Activated CD8-positive, alpha-beta memory T cell treated with anti-CD3 and anti-CD28 coated beads, Interleukin-2, amount 50 U/mL, for 48 hours (primary cell): ENCODE measurements at places on chromosomes 7 and 10.

GRCh38 chr10:7659560-7659959 is 7.2 kb downstream of the ITIH5 start:
- DNase-seq: no peak

- no peak for DNase-seq
Measured at GRCh38 chr7:156461881-156462665, 178.5 kb upstream of the RNF32 start.

GRCh38 chr10:49139028-49139845 is 5.4 kb upstream of the FAM170B start:
- no peak for DNase-seq

DNA sequence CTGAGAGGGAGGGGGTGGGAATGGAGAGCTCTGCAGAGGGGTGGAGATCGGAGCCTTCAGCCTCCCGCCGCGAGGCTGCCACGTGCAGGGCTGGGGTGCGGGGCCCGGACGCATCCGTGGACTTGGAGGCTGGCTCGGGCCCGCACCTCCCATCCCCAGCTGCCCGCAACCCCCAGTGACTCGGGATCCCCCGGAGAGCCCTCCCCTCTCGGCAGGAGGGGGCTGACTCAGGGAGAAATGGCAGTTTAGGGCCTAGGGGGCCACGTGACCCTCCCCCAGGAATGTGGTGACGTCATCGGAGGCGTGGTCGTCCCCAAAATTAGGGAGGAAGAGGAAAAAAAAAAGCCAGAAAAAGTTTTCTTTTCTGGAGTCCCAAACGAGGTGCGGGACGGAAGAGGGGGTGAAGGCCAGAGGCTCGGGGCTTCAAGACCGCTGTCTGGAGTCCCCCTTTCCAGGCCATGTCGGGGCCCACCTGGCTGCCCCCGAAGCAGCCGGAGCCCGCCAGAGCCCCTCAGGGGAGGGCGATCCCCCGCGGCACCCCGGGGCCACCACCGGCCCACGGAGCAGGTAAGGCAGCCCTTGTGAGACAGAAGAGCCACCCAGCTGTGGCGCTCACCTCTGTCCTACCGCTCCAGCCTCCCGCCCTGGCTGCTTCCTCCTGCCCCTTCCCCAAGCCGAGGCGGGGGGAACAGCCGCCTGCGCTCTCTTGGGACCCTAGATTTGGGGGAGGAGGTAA is at the start of gene TRIP6:
Gene TRIP6 (plus strand): TSS at position 348 of the 736 bp plus-strand sequence. CDS start 111 bp downstream, at position 459.
- DNase-seq: peak; percentile 85

DNA sequence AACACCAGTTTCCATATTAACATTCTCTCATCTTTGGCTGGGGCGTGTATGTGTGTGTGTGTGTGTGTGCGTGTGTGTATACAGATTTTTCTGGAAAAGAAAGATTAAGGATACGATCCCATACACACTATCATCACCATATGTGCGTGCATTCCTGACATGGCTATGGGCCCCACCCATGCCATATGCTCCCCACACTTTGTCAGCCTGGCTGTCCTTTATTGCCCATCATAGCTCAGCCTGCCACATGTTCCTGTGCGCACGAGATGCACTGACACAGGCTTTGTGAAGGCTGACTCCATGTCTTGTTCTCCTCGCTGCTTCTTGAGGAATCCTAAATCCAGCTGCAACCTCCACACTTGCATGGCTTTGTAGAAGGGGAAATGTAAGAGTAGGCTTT is 984.1 kb downstream of the LRMDA start:
- DNase-seq: no peak

GRCh38 chr10:944034-944831 is 12.7 kb upstream of the LARP4B start:
- peak; percentile 62 for DNase-seq

DNA sequence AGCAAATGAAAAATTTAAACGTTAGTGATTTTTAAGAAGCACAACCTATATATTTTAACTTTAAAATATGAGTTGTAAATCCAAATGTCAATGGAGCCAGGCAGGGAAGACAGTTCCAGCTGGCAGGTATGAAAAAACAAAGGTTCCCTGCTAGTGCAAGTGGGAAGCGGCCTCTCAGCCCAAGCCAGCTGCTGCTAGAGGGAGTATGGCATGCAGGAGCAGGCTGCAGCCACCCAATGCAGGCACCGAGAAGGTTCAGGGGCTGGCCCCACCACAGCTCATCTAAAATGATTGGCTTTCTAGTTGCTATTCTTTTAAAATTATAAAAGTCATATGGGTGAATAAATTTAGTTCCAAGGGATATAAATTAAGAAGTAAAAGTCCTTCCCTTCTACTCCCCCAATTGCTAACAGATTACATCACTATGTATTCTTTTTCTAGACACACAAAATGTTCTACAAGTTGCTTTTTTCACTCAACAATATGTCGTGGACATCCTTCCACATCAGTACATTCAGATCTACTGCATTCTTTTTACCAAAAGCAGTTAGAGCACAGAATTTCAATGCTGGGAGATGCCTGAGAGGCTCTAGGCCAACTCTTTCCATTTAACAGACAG is 69.3 kb downstream of the SGMS1 start:
- no peak for DNase-seq

DNA sequence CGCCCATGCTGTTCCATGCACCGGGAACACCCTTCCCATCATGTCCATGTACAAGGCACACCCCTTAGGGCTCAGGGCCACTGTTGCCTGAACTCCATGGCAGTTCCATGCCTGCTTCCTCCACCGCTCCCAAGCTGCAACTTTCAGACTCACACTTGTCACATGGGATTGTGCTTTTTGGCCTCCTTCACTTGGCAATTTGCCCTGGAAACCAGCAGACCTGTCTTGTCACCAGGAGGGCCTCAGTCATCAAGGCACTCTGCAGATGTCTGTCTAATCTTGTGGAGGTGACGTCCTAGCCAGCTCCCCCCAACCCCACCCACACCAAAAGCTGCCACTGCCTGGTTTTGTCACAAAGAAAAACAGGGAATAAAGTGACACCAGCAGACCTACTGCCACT is 47.5 kb downstream of the CARD11 start:
- no peak for DNase-seq

- DNase-seq: no peak
Measured at GRCh38 chr10:79063661-79064492, 4.9 kb upstream of the ZMIZ1 start.

DNA sequence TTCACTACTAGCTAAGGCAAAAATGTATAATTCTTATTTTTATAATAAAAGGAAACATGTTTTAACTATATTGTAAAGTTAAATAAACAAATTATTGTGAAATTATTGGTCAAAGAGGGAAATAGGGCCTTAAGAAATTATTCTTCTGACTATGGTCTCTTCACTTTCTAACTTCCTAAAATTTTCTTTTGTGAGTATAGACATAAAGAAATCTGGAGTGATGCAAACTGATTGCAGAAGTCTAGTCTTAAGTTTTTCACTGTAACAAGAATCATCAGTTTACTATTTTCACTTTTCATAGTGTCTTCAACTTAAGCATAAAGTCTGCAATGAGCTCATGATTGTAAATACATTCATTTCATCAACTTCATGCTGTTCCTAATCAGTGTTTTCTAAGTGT is 525.4 kb downstream of the TFEC start:
- DNase-seq: no peak

GRCh38 chr10:54284526-54285193 is 516.4 kb downstream of the PCDH15 start:
- no peak for DNase-seq

DNA sequence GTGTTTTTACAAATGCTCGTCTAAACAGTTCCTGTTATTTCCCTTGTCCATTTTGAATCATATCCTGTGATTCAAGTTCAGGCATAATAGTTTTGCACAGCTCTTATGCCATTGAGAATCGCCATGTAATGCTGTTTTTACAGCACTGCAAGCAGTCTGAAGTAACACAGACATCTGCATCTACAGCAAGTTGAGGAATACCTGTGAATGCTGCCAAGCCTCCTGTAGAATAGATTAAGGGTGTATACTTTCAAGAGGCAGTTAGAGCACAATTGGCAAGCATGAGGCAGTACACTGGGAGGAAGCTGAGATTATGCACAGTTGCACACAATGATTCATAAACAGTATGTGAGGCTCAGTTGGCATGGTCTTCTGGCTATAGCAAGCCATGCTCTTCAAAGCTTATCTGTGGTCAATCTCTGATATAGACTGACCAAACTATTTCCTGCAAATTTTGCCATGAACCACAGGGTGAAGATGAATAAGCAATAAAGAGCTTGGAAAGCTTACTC is 121.9 kb upstream of the AKR1E2 start:
- no peak for DNase-seq

DNA sequence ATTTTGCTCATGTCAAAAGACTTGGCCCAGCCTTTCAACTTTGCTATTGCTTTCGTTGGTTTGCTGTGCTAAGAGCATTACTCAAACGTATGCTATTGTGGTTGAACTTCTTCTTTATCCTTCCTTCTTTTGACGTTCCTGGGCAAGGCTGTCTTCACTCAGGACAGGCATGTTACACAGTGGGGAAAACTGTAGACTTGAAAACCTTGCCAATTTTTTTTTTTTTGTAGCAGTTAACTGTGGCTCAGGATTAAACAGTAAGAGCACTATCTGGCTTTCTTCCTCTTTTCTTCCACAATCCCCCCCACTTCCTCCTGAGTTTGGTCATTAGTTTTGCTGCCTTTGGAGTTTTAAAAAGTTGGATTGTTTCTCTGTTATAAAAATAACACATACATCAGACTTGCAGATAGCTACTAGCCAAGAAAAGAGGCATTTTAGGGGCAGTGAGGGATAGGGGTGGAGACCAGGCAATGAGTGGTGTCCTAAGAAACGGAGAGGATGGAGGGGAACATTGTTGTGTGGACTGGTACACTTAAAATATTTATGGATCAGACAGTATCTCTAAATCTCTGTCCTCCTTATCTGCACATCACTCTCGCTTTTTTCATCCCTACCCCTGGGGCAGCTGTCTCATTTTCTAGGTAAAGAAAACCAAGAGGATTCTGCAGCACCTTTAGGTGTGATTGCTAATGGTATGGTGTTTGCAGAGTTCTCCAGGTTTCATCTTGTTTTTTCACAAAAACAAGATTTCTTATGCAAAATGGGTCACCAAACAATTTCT is 181.7 kb downstream of the LRMDA start:
- DNase-seq: no peak

GRCh38 chr7:24728503-24729364 is 28.5 kb downstream of the GSDME start:
- no peak for DNase-seq

DNA sequence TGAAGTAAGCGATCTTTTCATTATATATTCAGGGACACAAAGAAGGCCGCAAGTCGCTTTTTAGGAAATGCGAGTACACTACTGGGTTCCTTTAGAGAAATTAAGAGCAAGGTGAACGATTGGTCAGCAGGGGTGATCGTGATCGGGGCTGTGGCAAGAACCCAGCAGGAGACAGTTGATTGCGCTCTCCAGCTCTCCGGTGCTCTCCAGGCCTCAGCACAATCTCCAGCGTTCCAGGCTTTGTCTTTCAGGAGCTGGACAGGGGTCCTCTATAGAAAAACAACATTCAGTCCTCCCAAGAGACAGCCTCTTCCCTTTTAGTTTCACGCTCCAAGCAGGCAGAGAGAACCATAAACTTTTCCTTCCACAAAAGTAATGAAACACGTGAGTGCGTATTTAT is 170.5 kb upstream of the KLF6 start:
- DNase-seq: no peak

DNA sequence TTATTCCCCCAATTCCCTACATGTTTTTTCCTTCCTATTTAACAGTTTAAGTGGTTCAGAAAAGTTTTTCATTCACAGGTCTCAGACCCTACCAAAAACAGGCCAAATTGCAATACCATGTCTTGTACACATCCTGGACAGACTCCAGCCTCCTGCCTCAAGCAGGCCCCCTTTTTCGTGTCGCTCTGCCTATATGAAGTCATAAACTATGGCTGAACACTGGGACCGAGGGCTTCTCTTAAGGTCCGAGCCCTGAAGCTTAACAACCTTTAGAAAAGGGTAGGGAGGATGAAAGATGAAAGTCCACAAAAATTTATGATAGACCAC is 1.4 kb downstream of the FBXW4 start:
- peak; percentile 58 for DNase-seq

DNA sequence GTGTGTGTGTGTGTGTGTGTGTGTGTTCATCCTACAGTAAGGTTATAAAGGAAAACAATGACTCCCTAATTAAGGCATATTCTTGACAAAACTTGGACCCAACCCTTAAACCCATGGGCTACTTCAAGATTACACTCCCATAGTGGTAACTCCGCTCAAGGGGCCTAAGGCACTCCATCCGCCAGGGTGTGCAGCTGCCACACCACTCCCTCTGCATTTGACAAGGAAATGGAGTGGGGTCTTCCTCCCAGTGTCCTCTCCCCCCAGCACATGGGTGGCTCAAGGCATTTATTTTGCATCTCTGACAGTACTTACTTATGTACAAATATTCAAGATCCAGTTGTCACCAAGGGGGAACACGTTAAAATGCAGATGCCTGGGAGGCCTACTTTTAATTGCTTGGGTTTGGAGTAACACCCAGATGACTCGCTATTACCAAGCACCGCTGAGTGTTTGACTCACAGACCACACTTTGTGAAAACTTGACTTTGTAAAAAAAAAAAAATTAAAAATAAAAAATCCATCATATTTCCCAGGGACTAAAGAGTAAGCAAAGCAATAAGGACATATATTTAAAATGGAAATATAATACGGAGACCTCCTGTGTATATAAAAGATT is 53.0 kb upstream of the AGR3 start:
- no peak for DNase-seq

GRCh38 chr10:16341637-16342036 is 95.2 kb upstream of the PTER start:
- DNase-seq: no peak

DNA sequence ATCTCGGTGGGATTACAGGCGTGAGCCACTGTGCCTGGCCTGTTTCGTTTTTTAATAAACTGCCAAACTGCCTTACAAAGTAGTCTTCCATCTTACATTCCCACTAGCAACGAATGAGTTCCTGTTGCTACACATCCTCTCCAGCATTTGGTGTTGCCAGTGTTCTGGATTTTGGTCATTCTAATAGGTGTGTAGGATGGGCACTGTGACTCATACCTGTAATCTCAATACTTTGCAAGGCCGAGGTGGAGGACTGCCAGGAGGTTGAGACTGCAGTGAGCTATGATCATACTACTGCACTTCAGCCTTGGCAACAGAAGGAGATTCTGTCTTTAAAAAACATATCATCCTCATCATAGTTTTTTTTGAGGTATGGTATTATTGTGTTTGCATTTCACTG is 21.4 kb upstream of the RSBN1L start:
- DNase-seq: no peak

DNA sequence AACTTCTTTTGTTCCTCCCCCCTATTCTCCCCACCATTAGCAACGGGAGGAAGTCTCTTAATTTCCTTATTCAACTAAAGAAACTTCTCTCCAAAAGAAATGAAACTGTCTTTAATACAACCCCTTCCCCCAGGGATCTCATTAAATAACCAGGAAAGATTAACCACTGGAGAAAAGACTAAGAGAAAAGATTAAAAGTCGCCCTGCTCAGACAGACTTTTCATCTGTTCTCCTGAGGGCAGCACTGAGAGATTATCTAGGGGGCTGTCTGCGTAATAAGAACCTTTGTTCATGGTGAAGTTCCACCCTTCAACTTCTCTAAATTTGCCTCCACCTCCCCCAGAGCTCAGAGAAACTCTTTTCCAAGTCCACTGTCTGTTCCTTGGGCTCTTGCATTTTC is 105.5 kb downstream of the HGF start:
- DNase-seq: no peak
